ENCODE measurements at places on chromosomes 2 and 18.

DNA sequence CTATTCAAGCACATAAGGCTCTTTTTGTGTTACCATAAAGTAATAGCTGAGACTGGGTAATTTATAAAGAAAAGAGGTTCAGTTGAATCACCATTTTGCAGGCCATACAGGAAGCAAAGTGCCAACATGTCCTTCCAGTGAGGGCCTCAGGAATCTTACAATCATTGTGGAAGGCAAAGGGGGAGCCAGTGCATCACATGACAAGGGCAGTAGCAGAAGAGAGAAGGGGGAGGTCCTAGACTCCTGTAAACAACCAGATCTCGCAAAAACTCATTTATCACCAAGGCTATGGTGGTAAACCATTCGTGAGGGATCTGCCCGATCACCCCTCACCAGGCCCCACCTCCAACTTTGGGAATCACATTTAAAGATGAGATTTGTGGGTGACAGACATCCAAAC is 16.7 kb downstream of the DSG4 start:
- no peak for DNase-seq

GRCh38 chr2:144686518-144687215 is 166.7 kb upstream of the ZEB2 start:
- DNase-seq, result no peak

DNA sequence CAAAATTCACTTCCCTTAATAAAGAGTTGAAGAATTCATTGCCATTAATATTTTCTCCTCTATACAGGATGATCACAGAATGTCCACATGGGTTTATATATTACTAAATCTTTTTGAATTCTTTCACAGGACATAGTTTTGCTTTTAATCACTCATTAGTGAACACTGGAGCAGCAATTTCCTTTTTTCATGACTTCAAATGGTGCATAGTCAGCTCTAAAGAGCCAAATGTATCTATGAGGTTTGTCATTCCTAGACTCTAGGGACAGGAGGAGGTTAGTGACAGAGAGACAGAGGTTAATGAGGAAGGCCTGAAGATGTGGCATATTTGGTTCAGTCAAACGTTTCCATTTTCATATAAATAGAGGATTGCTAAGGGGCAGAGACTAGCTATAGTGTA is 111.8 kb downstream of the FSHR start:
- no peak for DNase-seq

DNA sequence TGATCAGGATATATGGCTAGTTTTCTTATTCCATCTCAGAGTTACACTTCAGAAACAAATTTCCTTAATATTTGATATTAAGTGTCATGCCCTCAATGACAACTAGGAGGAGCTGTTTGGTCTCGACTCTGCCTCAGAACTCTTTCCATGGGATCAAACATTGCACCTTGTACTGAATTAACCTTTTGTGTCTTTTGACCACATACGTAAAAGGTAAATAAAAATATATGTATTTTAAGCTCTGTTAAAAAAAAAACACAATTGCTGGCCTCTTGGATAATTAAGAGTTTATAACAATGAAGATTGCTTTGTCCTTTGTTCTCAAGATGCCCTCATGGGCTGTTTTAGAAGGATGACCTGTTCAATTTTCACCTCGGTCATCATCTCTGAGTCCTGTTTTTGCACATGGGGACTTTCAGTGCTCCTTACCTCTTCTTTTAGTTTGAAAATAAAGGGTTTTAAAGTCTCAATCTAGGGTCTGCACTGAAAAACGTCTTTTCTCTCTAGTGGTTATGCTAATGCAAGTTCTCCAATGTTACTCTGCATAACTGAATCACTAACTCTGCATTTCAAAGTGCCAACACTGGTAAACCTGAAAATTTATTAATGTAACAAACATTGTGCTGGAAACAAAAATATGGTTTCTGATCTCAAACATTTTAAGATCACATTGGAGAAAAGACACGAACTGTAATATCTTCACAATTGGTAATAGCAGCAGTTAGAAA is 18.8 kb upstream of the FN1 start:
- DNase-seq, result peak; percentile 25

GRCh38 chr18:27848336-27848735 is 328.6 kb downstream of the CDH2 start:
- DNase-seq, result no peak

DNA sequence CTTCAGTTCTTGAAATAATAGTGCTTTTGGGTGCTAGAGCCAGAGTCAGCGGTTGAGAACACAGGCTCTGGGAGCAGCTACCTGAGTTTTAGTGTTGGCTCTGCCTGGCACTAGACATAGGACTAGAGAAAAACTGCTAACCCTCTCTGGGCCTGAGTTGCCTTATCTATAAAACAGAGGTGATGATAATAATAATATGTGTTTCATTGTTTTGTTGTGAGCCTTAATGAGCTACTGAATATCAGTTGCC is 391.7 kb downstream of the PTPRM start:
- no peak for DNase-seq

DNA sequence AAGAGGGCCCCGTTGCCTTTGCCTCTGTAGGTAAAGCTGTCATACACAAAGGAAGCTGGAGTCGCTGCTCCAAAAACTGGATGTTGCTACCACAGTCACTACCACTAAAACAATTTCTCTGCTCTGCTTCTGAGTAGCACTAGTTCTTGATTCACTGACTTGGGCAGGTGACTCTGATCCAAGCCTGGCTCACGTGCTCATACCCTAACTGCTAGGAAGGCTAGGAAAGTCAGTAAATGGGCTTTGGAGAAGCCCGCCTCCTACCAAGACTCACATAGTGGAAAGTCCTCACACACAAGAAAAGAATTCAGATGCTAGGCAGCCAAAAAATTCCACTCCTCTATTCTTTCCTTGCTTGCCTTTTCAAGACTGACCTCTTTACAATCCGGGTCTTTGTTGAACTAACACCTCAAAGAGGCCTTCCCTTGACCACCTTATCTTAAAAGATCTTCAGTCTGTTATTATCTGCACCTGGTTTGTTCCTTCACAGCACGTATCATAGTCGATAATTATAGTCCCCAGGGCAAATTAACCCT is 11.4 kb upstream of the DYNC1I2 start:
- no peak for DNase-seq

GRCh38 chr2:220129391-220129790 is 502.0 kb downstream of the SLC4A3 start:
- DNase-seq, result no peak

DNA sequence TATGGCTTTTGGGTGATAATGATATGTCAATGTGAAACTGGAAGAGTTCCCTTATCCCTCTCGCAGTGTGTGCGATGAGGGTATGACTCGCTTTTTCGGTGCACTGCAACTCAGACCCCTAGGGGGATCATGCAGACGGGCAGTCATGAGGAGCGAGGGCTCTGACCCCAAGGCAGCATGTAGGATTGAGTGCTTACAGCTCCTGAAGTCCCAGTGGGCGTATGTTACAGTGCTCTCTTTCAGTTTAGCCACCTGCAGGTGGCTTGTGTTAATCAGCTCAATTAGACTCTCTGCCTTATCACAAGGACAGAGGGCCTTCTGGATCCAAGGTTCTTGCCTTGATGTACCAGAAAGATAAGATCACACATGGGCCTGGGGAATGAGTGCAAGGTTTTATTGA is 1269.9 kb upstream of the GYPC start:
- DNase-seq, result no peak

DNA sequence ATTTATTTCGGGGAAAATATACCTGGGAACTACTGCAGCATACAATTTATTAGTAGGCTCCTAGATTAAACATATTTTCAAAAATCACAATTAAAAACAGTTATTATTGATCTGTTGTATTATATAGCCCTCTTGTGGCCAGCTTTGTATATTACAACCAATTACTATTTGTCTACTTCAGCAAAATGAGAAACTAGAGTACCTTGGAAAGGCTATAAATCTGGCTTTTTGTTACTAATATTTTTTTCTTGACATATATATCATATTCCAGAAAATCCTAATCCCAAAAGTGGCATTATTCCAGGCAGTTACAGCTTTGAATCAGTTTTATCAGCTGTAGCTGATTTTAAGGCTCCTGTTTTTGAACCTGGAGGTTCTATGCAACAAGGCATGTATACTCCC is 101.2 kb downstream of the UBR3 start:
- DNase-seq, result peak; percentile 56

DNA sequence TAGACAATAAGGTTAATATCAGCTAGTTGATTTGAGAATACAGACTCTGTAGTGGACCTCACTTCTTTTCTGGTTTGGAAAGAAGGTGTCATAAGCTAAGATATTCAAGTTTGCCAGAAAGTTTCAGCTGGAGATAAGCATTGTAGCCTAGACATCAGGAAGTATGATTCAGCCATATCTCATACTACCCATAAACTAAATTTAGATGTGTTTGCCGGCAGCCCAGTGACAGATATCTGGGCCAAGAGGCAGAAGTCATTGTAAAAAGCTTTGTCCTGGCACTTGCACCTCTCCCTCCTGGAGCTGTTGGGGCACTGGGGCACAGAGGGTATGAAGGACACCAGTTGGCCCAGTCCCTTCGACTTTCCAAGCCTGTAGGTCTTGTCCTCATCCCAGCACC is 128.0 kb downstream of the EPHA4 start:
- DNase-seq, result no peak

DNA sequence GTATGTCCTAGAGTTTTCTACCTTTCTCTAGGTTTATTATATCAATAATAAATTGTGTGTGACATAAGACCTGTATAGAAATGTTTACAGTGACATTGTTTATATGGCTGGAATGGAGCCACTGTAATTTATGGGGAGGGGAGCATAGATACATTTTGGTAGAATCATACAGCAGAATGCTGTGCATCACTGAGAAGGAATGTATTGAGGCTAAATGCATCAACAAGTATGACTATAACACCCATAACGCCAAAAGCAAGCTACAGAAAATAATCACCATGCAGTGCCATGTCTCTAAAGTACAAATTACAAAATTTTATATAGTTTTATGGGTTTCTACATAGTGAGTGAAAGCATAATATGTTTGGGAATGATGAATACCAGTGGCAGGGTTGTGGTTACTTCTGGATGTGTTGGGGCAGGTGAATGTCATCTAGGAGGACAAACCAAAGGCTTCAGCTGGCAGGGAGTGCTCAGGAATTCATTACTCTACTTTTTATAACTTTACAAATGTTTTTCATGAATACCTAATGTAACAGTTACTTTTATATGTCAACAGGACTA is 226.0 kb upstream of the NETO1 start:
- no peak for DNase-seq

DNA sequence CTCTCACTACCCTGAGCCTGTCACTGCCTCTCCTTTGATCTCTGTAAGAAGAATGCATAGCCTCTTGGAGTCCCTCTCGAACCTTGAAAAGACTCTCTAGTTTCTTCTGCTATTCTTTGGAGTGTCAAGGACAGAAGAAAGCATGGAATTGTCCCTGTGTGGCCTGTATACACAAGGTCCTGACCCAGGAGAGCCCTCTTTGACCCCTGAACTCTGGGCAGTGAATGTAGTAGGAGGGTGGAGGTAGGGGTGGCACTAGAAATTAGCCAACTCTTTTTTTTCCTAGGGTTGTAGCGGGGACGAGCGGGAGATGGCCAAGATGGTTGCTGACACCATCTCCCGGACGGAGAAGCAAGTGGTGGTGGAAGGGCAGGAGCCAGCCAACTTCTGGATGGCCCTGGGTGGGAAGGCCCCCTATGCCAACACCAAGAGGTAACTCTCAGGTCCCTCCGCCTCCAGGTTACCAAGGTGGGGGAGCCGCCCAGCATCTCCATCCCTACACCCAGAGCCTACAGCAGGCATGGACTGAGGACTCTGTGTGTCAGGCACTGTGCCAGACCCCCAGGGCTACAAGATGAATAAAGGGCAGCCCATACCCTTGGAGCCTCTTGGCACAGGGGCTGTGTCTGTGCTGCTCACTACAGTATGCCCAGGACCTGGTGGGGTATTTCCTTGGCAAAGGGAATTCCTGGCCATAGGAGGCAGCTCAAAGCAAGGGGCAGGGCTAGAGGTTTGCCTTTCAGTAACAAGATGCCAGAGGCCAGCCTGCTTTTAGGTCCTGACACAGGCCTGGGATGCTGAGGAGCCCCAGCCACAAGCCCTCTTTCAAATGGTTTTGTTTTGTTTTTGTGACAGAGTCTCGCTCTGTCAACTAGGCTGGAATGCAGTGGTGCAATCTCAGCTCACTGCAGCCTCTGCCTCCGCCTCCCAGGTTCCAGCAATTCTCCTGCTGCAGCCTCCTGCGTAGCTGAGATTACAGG is 16.4 kb downstream of the VIL1 start:
- no peak for DNase-seq

DNA sequence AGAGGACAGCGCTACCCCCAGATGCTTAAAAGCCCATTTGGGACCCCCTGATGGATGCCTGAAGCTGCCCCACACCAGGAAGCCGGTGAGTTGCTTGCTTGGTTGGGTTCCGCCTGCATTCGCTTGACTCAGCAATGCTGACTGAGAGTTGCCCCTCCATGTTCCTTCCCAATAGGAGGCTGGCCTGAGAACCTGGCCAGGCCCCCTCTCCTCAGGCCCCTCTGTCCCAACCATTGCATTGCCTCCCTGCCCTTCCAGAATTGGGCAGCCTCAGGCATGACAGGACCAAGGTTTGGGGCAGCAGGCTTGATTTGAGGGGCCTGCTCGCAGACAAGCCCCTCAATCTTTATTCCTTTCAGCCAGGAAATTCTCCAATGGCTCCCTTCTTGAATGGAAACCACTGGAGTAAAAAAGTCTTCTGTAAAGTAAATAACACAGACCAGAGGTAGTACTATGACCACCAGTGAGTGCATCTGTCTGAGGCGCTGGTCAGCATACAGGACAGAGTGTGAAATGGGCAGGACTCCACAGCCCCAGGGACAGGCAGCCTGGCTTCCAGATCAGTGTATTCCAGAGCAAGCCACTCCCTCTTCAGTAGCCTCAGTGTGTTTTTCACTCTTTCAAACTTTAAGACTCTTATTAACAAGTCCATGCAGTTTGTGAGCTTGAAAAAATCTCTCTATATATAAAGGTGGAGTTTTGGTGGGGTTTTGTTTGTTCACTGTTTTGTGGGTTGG is 104.7 kb downstream of the C1QL2 start:
- DNase-seq, result no peak

DNA sequence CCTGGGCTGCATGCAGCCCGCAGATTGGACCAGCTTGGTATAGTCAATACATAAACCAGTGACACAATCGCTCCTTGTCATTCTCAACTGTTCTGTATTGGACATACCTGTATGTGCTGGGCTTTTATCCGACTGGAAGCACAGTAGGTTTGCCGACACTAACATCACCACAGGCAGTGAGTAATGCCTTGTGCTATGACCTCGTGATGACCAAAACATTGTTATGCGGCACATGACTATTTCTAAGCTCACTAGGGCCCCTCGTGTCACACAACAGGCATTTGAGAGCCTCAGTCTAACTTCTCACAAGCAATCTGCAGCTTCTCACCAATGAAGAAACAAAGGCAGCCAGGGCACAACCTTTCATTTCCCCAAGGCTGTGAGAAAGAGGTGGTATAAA is 320.8 kb downstream of the AFF3 start:
- no peak for DNase-seq
